ENCODE measurements at places on chromosomes 7 and 10.

- no peak for DNase-seq
These were observed 394.8 kb upstream of the IGFBP3 start for GRCh38 chr7:46315891-46316290.

- no peak for DNase-seq
These were observed 530.9 kb upstream of the POM121L12 start for GRCh38 chr7:52504561-52504960.

DNA sequence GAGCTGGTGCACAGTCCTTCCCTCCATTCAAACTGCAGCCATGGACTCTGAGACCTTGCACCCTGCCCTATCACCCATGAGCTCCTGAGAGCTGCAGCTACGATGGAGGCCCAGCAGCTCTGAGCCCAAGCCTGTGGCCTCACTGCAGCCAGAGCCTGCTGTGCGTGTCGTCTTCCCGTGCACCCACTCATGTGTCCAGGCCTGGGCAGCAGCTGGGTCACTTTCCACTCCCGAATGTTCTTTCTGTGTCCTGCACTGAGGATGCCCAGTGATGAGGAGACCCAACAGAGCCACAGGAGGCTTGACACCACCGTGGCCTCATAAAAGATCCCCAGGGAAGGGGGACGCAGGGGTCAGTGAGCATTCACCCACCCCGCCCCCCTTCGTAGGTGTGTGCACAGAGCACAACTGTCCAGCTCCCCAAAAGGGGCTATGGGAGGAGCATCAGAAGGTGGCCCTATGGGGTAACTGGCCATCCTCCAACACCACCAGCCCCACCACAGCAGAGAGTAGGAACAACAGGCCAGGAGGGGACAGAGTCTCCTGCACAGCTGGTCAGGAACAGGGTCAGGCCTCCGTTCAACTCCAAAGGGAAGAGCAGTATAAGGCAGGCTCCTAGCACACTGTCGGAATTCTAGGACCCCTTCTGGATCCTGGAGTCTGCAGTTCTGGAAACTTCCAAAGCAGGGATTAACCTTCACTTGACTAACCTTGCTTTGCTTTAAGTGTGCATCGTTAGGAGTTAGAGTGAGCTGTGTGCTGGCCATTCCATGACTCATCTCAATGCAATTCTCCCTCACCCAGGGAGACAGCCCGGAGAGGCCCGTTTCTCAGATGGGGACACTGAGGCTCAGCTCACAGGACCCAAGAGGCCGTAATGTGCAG lies 52.6 kb downstream of the RASGEF1A start:
- no peak for DNase-seq

DNA sequence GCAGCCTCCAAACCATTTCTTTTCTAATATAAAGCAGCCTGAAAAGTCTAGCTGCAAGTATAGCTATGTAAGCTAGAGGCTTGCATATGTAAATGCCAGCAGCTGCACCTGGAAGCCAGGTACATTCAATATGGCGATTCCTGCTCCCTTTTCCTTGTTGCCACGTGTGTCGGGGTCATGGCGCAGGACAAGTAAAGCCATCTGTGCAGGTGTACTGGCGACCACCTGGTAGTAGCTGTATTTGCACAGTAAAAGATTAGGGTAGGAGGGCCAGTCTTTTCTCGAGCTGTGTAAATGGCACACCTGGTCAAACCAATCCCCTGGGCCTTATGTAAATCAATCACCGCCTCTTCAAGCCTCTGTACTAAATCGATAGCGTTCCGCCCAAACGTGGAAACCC lies 484.5 kb downstream of the MAGI2 start:
- no peak for DNase-seq

DNA sequence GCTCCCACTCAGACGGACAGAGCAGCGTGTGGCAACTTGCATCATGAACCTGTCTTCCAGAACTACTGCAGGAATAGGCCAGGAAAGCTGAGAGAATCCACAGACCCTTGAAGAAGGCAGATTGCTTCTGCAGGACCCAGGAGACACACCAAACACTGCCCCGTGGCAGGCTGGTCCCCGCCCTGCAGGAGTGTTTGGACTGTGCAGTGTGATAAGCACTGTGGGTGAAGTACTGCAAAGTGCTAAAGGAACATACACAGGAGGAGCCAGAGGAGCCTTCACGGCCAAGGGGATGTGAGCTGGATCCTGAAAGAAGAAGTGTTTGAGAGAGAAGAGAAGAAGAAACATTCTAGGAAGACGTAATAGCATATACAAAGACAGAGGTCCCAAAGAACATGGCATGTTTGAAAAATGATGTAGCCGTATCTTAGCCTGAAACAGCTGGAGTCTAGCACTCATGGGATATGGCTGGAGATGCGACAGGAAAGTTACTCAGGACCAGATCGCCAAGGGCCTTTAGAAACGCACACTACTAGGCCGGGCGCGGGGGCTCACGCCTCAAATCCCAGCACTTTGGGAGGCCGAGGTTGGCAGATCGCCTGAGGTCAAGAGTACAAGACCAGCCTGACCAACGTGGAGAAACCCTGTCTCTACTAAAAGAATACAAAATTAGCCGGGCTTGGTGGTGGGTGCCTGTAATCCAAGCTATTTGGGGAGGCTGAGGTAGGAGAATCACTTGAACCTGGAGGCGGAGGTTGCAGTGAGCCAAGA lies 96.9 kb upstream of the RHEB start:
- DNase-seq = no peak

DNA sequence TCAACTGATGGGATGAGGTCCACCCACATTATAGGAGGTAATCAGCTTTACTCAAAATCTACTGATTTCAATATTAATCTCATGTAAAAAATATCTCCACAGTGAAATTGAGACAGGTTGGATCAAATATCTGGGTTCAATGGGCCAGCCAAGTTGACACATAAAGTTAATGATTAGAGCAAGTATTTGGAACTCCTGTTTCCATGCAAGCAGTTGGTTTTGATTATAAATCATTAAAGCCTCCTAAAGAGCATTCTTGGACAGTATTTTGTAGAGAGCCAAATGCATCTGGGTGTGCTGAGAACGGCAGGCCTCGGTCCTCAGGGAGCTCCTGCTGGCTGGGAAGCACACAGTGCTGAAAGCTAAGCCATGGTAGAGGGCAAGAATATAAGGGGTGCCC lies 126.9 kb upstream of the BTBD16 start:
- no peak for DNase-seq

DNA sequence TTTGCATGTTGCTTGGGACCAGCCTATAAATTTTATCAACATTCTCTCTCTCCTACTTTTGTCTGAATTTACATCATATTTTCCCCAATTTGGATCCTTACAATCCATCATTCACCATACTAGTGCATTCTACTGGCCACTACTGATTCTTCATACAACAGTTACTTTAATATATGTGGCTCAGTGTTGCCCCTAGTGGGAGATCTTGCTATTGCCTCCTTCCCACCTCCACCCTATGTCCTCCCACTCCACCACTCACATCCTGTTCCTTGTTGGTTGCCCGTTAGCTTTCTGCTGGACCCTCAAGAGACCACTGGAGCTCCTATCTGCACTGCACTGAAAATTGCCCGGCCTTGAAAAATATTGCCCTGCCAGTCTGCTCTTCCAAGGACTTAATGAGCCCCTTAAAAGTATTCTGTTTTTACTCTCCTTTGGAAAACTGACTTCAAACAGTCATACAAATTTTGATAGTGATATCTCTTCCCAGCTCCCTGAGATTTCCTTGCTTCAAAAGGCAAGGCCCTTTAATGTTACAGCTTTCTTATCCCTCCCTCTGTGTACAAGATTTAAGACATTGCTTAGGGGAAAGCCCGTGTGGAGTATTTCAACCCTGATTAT lies 243.2 kb upstream of the TMEM229A start:
- DNase-seq = no peak

DNA sequence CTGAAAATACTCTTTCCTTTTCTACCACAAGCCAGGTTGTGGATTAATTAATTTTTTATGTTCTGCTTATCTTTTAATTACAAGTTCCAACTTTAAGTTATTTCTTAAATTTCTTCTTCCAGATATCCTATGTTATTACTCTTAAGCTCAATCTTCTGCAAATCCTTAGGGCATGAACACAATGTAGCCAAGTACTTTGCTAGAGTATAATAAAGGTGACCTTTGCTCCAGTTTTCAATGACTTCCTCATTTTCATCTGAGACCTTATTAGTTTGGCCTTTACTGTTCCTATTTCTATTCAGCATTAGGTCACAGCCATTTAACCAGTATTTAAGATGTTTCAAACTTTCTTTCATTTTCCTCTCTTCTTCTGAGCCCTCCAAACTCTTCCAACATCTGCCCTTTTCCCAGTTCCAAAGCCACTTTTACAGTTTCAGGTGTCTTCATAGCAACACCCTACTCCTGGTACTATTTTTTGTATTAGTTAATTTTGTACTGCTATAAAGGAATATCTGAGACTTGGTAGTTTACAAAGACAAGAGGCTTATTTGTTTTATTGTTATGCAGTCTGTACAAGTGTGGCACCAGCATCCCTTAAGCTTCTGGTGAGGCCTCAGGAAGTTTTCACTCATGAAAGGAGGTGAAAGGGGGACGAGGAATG lies 886.2 kb upstream of the GHITM start:
- no peak for DNase-seq

GRCh38 chr7:88315522-88315921 lies 8.8 kb upstream of the STEAP4 start:
- no peak for DNase-seq

GRCh38 chr7:22146961-22147512 lies 201.3 kb upstream of the CDCA7L start:
- no peak for DNase-seq

GRCh38 chr10:9166770-9167169 lies 1112.3 kb downstream of the GATA3 start:
- DNase-seq = no peak

DNA sequence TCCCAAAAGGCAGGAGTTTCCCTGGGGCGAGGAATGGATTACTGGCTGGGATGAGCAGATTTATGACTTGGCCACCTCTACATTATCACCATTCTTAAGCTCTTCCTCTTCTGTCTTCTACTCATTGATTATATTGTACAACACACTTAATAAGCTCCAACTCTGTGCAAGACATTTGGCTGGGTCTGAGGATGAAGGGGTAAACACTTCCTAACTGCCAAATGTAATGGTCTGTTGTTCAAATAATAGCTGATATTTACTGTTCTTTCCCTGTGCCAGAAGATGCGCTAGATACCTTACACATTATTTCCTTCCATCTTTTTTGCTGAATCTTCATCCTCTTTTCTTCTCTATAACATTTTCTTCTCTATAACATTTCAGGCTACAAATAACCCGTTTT lies 11.6 kb downstream of the OR6V1 start:
- DNase-seq = no peak

- DNase-seq = no peak
These were observed 7.3 kb downstream of the SEPHS1 start for GRCh38 chr10:13340626-13341376.

- DNase-seq = no peak
These were observed 1020.9 kb downstream of the GATA3 start for GRCh38 chr10:9075420-9075819.

All from activated naive CD4-positive, alpha-beta T cell (primary cell).